ENCODE measurements at places on chromosomes 5 and 9. TPM values are rescaled to one million over a fixed set of nuclear protein-coding genes. Genes with fewer than 3 reads are reported as not detected.

TIMD4 gene
- total RNA-seq = not detected

AOPEP gene
- 75.4 TPM for total RNA-seq

IL7R gene
- total RNA-seq = not detected

IL4 gene
- not detected for total RNA-seq

VCAN gene
- total RNA-seq = 7.8 TPM

OR1J2 gene
- total RNA-seq = not detected

DNA sequence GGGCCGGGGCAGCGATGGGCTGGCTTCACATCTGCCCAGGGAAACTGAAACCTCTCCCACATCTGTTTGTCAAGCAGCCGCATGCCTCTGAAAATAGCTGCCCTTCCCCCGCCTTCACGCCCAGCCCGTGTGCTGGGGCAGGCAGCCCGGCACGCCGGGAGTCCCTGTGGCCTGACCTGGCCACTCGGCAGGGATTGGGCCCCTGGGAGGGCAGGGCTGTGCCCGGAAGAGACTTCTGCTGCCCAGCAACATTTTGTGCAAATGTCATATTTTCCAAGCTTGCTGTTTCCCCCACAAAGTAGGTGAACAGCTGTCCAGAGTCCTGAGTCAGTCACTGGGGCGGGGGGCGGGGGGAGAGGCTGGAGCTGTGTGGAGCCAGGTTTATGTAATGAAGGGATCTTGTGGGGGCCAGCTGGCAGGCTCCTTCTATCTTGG lies 8.2 kb downstream of the COL27A1 start:
- DNase-seq = no peak

DNA sequence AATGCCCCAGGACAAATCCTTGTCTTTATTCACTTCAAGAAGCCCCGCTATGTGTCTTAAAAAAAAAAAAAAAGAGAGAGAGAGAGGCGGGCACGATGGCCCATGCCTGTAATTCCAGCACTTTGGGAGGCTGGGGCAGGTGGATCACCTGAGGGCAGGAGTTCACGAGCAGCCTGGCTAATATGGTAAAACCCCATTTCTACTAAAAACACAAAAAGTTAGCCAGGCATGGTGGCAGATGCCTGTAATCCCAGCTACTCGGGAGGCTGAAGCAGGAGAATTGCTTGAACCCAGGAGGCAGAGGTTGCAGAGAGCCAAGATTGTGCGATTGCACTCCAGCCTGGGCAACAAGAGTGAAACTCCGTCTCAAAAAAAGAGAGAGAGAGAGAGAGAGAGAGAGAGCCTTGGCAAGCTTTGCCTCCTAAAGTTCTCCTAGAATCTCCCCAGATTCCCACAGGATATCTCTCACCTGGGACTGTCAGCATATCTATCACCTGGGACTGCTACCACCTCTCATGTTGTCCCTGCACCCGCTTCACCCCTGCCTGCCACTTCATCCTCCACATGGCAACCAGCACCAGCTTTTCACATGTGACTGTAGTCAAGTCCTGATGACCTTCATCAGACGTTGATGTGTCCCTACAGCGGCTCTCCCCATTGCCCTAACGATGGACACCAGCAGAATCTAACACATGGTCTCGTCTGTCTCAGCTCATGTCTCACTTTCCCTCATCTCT lies 5.8 kb downstream of the ITK start:
- no peak for DNase-seq

DNA sequence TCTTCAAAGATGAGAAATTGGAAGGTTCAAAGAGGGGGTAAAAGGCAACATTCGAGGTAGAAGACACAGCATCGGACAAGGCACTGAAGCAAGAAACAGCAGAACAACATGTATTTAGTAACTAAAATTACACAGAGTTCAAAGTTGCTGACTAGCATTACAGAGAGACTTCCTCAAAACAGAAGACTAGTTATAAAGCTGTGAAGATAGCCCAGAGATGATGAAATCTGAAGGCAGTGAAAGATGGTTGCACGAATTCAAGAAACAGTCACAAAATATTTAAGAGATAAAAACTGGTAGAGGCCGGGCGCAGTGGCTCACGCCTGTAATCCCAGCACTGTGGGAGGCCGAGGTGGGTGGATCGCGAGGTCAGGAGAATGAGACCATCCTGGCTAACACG lies 16.3 kb downstream of the MAPKAP1 start:
- DNase-seq = no peak

- peak; percentile 4 for DNase-seq
These were observed 51.9 kb upstream of the ZBED3 start for GRCh38 chr5:77139001-77139400.

DNA sequence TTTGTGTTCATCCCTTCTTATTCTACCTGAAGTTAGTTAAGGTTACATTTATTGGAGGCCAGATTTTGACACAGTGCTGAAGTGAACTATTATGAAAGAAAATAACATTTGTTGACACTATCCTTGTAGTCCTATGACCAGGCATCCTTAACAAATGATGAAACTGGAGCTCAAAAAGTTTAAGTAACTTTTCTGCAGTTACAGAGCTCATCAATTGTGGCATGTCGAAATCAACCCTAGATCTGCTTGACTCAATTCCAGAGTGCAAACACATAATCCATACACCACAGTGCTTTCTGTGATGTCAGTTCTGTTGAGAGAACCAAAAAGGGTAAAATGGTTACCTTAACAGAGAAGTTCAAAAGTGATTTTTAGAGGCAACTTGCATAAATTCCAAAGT lies 28.6 kb downstream of the KCNN2 start:
- no peak for DNase-seq

DNA sequence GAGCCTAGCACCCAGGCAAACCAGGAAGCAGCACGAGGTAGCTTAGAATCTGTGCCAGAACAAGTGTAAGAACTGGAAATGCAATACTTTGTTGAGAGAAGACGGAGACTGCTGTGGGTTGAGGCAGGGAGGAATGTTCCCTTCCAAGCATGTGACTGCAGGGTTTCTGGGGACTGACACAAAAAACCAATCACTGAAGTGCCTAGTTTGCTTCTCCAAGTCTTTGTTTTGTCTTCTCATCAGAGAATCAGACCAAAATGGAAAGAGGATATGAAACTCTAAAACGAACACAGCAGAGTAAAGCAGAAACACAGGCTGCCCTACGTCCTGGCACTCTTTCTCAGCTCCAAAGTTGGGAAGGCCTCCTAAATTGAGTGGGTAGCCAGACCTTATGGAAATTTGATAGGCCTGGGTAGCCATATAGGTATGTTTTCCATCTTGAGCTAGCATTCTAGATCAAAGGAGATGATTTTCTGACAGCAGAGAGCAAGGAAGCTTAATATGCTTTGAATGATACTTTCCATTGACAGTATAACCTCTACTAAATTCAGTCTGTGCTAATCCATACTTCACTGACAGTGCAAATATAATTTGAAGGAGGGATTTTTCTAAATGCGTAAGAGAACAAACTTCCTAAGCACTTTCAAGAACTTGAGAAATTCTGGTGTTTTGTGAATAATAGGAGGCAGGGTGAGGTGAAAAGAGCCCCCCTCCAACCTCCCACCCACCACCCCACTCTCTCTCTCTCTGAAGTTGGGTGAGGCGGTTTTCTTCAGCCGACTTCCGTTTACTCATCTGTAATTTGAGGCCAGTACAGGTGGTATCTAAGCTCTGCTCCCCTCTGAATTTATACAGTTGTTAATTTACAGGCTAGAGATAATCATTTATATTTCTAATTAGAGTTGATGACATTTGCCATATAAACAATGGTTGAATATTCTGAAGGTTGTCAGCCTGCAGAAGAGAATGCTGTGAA lies 5.5 kb downstream of the ADRB2 start:
- DNase-seq = peak; percentile 21

DNA sequence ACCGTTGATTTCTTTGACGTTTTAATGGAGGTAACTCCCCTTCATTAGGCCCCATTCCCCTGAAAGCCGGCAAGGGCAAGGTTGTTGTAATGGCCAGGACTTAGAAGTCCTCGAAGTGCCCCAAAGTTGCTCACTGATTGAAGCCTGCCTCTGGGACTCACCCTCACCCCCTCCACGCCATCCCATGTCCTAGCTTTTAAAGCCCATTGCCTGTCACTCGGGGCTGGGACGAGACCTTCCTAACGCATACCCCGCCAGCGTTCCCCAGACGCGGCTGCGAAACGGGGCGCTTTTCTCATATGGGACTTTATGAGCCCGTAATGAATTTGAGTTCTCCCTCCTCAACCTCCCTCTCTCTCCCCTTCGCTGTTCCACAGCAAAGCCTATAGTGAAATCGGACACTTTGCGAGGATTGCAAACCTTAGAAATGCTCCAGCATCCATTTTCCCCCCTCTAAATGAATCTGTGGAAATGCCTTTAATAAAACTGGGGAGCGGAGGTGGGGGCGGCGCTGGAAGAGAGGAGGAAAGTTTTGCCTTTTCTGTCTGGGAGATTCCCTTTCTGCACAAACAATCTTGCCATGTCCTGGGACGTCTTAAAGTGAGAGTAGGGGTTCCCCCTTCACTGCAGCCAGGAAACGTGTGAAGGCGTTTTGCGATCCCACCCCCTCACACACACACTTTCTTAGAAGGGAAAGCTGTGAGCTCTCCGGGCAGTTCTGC lies 1.5 kb downstream of the PAPPA start:
- DNase-seq = no peak

DNA sequence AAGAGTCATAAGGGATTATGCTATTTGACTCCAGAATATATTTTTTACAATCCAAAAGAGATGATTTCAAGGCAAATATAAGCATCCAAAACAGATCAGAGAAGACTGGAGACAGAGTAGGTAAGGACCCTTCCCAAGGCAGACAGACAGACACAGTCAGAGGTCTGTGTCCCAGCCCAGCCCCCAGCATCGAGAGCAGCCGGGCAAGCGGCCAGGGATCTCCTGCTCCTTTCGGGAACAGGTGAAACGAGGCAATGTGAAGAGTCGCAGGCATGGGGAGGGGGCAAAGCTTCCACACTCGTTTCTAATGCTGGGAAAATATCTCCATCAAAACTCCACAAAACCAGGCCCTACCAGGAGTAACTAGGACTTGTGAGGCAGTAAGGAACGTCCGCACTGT lies 5.8 kb downstream of the PAEP start:
- DNase-seq = no peak

DNA sequence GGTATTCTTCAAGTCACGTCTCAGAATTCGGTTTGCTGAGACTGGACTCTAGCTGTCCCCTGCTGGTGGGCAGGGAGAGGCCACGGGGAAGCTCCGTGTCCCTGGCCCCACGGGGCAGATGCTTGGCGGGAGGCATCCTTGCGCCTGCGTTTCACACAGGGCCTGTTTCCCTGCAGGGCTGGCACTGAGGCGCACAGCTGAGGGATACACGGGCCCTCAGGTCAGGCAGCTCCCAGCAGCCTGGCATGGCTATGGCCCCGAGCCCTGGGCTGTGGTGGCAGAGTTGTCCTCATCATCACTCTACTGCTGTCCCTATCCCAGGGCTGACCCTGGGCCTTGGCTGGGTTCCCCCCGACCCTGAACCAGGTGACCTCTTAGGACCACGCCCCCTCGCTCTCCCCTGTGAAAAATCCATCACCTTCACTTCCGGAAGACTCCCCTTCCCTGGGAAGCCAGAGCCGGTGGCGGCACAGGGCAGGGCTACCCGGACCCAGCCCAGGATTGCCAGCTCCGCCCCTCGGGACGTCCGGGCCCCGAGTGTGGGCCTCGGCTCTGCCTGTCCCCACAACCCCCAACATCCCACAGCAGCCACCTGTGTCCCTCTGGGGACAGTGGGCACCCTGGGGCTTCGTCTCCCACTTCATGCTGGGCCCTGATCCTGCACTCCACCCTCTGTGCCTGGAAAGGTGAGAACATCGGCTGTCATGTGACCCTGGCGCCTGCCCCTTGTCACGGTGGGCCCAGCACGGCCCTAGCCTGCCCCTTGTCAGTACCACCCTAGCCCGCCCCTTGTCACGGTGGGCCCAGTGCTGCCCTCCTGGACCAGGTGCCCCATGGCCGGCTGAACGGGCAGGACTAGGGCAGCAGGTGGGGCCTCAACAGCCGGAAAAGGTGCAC lies 5.0 kb downstream of the DPP7 start:
- no peak for DNase-seq

GRCh38 chr9:16267281-16268066 lies 603.0 kb downstream of the BNC2 start:
- peak; percentile 39 for DNase-seq

DNA sequence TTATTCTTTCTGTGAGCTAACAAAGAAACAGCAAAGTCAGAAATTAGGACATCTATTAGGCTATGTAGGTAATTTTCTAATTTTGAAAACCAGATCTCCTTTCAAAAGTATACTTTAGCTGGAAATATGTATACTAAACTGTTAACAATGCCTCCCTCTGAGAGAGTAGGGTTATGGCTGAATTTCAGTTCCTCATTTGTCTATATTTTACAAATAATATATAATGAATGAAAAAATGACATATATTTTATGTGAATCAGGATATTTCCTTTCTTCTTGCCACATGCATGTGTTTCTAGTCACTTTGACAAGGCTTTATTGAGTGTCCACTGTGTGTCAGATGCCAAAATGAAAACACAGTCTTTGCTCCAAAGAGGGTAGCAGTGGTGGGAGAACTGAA lies 15.4 kb downstream of the HACD4 start:
- DNase-seq = no peak

DNA sequence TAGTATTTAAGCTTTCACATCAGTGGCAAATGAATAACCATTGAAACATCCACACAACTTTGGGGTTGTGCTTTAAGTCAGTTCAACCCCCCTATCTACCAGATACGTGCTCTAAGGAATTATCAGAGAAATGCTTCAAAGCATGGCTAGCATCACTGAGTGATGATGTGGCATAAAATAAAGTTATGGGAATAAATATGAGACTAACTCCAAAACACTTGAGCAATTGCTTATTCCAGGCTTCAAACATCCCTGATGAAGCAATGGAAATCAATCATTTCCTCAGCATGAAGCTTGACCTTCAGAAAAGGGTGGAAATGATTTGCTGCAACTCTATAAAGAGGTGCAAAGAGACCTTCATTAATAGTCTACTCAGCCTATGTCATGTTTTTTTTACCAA lies 292.0 kb upstream of the SMC2 start:
- no peak for DNase-seq

GRCh38 chr5:54835647-54836046 lies 149.7 kb downstream of the ESM1 start:
- peak; percentile 59 for DNase-seq

GRCh38 chr9:133147412-133148198 lies 16.1 kb downstream of the GBGT1 start:
- DNase-seq = peak; percentile 73

DNA sequence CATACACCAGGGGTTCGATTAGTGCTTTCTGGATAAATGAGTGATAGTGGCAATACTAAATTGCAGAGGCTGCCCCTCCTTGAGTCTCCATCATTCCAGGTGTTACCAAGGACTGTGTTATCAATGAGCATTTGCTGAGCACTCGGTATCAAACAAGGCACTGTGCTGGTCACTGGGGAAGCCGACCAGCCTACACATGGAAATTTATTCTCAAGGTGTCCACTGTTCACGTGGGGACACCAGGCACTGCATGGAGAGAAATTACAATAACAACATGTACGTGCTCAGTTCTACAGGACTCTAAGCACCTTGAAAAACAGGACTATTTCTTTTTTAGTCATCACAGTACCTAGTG lies 22.2 kb downstream of the RGS3 start:
- DNase-seq = no peak
